NCI-H2171 (cell line): ENCODE measurements at places on chromosomes 3 and 15.

DNA sequence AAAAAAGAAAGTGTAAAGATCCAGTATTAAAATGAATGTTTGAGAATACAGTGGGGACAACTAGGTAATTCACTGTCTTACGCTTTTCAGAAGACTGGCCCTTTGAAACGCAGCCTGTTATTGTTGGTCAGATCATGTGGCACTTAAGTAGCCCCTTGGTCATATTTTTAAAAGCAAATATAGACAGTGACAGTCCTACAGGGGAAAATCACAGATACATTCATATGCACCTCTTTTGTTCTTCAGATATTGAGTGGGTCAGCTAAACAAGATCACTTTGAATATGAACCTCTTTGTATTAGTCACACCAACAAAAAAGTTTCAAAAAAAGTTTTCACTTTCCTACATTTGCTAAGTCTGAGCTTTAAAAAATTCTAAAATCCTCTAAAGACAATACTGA lies 36.0 kb downstream of the TIGIT start:
- DNase-seq: no peak

- peak; percentile 80 for DNase-seq
Observed at GRCh38 chr15:49734831-49735508, 114.1 kb downstream of the DTWD1 start.

DNA sequence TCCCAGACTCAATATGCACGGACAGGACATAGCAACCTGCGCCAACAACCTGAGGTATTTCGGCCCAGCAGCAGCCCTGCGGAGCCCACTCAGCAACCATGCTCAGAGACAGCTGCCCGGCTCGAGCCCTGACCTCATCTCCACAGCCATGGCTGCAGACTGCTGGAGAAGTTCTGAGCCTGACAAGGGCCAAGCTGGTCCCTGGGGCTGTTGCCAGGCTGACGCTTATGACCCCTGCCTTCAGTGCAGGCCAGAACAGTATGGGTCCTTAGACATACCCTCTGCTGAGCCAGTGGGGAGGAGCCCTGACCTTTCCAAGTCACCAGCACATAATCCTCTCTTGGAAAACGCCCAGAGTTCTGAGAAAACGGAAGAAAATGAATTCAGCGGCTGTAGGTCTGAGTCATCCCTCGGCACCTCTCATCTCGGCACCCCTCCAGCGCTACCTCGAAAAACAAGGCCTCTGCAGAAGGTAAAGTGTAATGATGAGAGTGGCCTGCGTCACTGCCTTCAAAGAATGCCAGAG lies 25.5 kb downstream of the TMEM41A start:
- DNase-seq: no peak

- DNase-seq: no peak
Observed at GRCh38 chr3:24937780-24938179, 443.1 kb upstream of the THRB start.

DNA sequence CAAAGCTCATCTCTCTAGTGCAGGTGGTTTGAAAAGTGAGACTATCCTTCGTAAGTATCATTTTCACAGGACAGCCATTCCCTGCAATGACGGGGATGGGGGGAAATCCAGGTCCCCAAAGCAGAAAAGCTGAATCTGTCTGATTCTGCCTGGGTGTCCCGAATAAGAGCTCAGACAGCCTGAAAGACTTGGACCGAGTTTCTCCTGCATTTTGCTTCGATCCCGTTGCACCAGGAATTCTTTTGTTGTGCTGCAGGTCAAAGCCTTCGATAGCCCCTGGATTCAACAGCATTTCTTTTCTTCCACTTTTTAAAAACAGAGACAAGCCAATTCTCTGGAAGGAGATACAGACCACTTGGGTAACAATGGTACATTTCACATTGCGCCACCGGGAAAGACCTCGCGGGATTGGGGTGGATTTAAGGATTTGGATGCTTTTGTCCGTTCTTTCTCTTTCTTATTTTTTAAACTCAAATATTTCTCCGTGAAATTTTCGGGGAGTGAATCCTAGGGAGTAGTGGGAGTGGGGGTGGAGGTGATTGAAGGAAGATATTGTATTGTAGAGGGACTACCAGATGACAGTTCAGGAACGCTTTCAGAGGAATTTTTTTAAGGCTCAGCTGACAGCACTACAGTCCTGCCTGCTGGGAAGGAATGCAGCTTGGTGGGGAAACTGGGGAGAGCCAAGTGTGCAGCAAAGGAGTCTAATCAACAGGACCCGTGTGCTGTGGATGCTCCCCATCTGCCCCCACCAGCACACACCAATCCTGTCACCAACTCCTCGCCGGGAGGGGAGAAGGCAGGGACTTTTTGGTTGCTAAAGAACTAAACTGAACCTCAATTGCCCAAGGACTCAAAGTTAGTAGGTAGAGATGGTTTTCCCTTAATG lies 2.6 kb downstream of the SLITRK3 start:
- no peak for DNase-seq

- DNase-seq: no peak
Observed at GRCh38 chr15:49462232-49462844, 39.3 kb downstream of the FGF7 start.

DNA sequence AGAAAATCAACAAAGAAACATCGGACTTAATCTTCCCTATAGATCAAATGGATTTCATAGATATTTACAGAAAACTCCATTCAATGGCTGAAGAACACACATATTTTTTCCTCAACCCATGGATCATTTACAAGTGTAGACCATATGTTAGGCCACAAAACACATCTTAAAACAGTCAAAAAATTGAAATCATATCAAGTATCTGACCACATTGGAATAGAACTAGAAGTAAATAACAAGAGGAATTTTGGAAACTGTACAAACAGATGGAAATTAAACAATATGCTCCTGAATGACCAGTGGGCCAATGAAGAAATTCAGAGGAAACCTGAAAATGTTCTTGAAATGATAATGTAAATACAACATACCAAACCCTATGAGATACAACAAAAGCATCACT lies 323.1 kb upstream of the GPR149 start:
- no peak for DNase-seq

GRCh38 chr3:123660141-123660675 lies 75.4 kb upstream of the HACD2 start:
- DNase-seq: no peak

DNA sequence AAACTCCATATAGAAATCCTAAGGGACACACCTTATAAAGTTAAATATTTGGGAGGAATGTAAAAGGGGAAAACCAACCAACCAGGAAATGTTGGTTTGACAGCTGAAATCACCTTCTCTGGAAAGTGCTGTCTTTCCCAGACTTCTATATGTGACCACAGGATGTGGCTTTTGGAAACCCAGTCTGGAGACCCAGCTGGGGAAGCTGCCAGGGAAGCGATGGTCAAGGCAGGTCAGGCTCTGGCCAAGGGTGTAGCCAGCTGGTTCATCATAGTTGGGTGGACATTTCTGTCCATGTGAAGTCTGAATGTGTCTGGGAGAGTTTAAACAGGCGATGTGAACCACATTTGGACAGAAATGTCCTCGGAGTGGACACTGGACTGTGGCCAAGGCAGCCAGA lies 73.9 kb downstream of the ARNT2 start:
- no peak for DNase-seq
